Esophagus squamous epithelium (tissue), 5 donors: ENCODE measurements at places on chromosomes 6 and 20.

DNA sequence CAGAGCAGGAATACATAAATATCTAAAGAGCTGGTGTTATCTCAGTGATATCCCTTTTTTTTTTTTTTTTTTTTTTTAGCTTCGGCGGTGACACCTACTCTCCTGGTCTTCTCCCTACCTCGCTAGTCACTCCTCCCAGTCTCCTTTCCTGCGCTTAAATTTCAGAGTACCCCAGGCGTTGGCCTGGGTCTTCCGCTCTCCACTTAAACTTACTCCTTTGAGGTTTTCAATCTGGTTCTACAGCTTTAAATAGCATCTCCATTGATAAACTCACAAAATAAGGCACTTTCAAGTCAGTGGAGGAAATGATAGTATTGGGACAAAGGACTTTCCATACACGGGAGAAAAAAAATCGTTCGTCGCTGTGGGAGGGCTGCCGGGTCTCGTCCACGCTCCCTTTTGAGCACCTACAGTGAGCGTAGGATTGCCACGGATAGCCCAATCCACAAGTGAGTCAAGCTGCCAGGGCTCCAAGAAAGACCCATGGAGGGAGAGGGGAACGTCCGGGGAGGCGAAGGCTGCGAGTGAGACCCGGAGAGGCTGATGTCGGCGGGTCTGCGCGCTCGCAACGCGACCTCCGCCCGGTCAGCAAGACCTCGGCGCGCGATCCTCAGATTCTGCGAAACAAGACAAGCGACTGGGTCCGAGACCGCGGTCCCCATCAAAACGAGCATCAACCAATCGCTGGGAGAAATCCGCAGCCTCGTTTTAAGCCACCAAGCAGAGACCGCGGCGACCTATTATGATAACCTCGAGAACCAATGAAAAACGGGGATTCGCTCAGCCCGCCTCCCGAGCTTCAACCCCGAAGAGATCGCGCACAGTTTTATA, 672 bp upstream of the SRSF6 start:
- DNase-seq = peak; percentile 65

GRCh38 chr6:31308050-31308844, 36.4 kb upstream of the HLA-C start:
- DNase-seq = no peak

DNA sequence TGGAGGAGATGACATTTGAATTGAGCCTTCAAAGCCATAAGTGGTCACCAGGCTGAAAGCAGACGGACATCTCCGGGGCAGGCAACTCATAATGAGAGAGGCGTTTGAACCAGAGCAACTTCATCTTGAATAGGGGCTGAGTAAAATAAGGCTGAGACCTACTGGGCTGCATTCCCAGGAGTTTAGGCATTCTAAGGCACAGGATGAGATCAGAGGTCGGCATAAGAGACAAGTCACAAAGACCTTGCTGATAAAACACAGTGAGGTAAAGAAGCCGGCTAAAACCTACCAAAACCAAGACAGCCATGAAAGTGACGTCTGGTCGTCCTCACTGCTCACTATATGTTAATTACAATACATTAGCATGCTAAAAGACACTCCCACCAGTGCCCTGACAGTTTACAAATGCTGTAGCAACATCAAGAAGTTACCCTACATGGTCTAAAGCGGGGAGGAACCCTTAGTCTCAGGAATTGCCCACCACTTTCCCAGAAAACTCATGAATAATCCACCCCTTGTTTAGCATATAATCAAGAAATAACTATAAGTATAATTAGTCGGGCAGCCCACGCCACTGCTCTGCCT, 194.7 kb upstream of the SOX4 start:
- no peak for DNase-seq

- DNase-seq = no peak
These were observed 863.4 kb downstream of the DHX35 start for GRCh38 chr20:39825524-39825923.

DNA sequence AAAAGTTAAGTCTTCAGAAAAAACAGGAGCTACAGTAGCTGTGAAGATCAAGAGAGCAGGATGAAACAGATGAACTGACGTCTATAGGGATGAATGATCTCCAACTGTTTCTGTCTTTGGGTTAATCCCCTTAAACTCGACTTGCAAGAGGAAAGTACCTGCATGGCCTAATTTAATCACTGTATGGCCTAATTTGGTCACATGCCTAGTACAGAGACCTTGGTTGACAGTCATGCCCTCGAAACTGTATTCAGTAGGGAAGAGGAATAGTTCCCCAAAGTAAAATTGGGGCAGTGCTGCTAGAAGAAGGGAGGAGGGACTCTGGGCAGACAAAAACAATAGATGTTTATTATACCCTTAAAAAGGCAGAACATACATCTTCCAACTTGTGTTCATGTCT, 10.0 kb upstream of the SMAP1 start:
- no peak for DNase-seq
